ENCODE measurements at places on chromosomes 16 and 17.

GRCh38 chr16:10383626-10384025 is 2.2 kb upstream of the ATF7IP2 start:
- DNase-seq = no peak

GRCh38 chr16:85259832-85260167 is 147.5 kb upstream of the CIBAR2 start:
- DNase-seq = no peak

DNA sequence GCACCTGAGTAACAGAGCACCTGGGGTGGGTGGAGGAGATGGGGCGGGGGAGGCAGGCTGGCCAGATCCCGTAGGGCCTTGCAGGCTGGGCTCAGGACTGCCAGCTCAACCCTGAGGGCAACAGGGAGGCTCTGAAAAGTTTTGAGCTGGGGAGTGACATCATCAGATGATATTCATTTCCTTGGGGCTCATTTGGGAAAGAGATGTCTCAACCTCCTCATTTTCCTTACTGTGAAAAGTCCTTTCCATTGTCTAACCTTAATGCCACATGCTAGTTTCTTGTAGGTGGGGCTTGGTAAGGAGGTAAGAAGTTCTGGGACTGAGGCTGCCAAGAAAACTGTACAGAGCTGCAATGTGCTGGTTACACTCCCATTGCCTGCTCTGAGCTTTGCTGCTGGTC is 3.7 kb downstream of the TNS4 start:
- DNase-seq = no peak

- no peak for DNase-seq
These were observed 171.2 kb downstream of the ZNF423 start for GRCh38 chr16:49684696-49685095.

DNA sequence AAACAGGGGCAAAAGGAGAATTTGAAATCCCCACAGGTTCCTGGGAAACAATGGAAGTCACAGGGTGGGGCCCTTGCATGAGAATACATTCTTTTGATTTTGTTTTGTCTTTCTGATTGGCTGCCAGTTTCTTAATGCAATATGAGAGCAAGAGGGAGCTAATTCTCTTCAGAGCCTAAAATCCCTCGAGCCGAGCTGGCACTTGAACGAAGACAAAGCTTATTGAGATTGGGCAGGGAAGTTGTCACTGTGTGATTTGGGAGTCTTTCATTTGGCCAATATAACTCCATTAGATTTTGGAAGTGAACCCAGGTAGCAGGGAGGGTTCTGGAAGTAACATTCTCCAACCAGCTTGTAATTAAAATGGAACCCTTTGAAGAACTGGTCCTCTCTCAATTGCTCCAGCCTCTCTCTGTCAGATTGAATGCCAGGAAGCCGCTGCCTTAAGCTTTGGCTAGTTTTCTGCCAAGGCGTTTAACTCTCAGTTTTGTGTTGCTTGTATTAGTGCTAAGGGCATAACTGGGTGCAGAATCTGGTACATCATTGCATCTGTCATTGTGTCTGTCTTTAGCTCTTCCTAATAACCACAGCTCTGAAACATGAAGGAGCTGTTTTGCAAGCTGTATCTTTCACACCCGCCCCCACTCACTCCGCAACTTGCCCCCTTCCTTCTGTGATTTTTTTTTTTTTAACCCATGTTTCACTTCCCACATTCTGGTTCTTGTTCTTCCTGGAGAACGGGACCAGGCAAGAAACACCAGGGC is 272.0 kb downstream of the MAF start:
- no peak for DNase-seq
